DND-41 (cell line): ENCODE measurements at places on chromosomes 16 and 17.

GRCh38 chr17:31136319-31136718, 41.5 kb downstream of the NF1 start:
- no peak for DNase-seq

DNA sequence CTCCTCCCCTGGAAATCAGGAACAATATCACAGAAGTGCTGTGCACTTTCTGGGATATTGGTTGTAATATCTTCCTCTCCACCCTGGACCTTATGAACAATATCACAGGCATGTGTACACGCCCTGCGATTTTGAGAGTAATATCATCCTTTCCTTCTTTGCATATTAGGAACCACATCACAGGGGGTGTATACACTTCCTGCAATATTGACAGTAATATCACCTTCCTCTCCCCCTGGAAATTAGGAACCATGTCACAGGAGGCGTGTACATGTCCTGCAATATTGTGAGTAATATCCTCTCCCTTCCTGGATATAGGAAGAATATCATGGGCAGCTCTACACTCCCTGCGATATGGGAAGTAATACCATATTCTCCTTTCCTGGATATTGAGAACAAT, 14.2 kb upstream of the TEKT5 start:
- no peak for DNase-seq

- DNase-seq = no peak
These were observed 970 bp upstream of the DYNC1LI2 start for GRCh38 chr16:66752379-66752778.

- no peak for DNase-seq
These were observed 5.4 kb downstream of the FSCN2 start for GRCh38 chr17:81533339-81534141.
